ENCODE measurements at places on chromosomes 7 and 10.

DNA sequence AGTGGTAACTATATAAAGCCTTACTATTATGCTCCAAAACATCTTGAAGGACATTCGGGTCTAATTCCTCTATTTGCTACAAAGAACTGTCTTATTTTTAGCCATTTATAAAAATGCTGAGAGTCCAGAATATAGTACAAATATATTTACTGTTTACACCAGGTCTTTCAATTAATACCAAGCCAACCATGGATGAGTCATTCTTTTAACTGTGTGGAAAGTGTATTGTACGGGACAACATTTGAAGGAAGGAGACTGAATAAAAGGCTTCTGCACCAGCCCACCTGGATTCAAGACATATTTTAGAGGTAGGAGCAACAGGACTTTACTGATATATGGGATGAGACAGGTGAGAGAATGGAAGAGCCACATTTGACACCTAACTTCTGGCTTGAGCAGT lies 35.4 kb downstream of the MASTL start:
- no peak for DNase-seq

DNA sequence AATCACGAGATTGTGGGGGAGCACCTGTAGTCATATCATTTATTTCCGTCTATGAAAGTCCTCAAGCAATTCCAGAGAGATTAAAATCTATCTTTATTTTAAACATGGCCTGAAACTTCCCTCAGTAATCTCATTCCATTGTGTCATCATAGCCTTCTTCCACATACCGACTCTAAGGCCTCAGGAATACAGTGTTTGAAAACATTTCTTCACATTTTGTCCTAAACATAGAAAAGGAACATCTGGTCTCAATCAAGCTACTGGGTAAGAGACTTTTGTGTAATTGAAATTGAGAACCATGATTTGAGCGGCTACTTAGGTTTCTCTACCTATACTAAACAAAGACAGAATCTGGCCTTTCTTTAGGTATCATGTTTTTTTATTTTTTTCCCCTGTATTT lies 78.0 kb upstream of the ELMO1 start:
- DNase-seq, result no peak

GRCh38 chr7:76272851-76273497 lies 29.5 kb upstream of the HSPB1 start:
- DNase-seq, result no peak

DNA sequence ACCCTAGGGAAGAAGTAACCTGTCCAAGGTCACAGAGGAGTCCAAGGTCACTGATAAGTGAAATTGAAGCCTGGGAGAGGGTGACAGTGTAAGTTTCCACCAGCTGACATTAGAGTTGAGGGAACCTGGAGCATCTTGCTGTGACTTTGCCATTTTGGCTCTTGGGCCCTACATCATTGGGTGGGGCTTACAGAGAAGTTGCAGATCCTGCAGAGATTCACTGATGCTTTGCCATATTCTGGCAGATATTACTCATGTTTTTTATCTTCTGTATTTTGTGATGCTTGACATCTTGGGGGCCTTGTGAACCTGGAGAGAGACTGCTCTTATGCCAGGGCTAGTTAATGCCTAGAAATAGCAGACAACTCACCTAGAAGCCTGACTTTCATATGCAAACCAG lies 36.5 kb downstream of the SMKR1 start:
- no peak for DNase-seq

DNA sequence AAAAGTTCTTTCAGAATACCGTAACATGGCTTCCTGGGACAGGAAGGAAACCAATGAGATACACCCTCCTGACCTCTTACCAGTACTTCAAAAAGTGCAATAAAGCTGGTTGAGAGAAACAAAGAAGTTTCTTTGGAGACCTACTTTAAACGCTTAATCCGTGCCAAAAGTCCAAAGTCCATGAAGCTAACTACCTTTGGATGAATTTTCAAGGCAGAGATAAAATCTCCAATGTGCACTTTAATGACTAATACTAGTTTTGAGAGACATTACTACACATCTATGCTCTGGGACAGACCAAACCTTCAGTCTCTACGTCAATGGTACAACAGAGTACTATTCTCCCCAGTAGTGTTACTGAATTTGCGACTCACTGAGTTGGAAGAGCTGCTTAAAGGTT lies 46.1 kb downstream of the UBE2H start:
- no peak for DNase-seq

- DNase-seq, result no peak
These were observed 22.4 kb upstream of the AHR start for GRCh38 chr7:17275749-17276671.

- DNase-seq, result no peak
These were observed 192.1 kb downstream of the WDR11 start for GRCh38 chr10:121043124-121043849.

DNA sequence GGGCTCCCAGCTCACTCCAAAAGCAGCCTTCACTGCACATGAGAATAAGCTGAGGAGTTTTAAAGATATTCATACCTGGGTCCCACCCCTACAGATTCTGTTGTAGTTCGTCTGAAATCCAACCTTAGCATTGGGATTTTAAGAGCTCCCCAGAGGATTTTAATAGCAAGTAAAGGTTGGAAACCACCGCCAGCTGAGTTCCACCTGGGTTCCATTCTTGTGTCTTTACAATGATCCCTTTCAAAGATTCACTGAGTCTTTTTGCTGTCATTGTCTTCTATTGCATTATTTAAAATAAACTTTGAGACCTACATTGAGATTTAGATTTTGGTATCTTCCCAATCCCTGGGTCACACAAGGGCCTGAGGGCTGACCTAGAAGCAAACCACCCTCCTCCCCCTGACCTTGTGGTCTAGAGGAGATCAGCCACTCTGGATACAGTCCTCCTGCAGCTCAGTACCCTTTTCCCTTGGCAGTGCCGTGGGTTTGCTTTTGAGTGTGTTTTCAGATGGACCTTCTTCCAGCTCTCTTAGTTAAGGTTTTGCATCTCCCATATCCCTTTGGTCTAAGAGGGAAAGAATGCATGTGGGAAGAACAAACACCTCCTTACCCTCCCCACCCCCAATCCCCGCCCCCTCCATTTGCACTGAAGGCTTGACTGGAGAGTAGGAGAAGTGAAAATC lies 22.6 kb upstream of the SIRT1 start:
- DNase-seq, result no peak

DNA sequence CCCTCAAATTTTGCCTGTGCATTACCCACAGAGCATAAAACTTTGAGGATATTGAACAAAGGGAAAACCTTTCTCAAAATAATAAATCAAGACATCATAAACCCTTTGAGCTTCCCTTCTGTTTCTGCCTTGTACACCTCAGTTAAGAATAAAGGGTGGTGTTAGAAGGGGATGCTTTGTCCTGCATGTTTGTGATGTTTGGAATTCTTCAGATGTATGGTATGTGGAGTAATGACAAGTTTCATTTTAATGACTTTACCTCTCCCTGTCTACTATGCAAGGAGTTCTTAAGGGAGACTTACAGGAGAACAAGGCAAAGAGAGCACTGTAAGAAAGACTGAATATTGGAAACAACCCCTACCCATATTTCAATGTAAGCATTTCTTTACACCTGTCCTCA lies 99.2 kb downstream of the HECW1 start:
- DNase-seq, result no peak

DNA sequence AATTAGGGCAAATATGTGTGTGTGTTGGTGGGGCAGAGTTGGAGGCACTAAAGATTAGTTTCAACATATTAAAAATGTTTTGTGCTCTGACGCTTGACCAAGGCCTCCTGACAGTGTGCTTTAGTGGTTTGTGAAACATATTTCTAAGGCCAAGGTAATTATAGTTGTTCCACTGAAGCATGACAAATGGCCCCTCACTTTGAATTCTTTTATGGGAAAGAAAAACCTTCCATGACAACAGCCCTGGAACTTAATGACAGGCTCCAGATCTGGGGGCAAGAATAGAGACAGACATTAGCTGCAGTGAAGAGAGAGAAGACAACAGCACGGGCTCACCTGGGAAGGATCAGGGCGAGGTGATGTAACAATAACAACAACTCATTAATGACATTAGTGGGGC lies 155.8 kb downstream of the CHN2 start:
- no peak for DNase-seq

DNA sequence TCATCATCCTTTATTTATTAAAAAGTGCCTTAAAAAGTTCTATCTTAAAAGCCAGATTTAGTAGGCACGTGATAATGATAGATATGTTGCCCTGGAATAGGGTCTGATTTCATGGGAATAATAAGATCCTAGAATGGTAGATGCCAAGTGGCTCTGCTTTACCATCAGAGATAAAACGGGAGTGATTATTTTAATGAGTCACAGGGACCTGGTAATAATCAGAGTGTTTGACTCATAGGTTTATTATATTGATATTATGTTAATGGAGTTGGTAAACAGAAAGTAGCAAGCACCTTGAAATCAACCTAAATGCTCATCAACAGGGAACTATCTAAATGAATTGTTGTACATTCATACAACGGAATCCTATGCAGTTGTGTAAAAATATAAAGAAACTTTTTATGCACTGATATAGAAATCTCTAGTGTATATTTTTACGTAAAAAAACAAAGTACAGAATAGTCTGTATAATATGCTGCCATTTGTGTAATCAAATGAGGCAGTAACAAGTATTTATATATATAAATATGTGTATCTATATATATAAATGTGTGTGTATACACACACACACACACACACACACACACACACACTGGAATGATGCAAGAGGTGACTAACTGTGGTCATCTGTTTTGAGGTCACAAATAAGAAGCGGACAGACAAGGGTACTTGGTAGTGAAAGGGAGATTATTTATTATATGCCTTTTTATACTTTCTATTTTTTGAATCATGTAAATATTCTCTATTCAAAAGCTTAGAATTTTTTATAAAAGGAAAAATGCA lies 78.6 kb upstream of the DYNC1I1 start:
- no peak for DNase-seq

- peak; percentile 4 for DNase-seq
These were observed 183.4 kb downstream of the DNAJB6 start for GRCh38 chr7:157520249-157520648.

- no peak for DNase-seq
These were observed 435.3 kb downstream of the LRMDA start for GRCh38 chr10:75866731-75867130.

- no peak for DNase-seq
These were observed at the start of gene PCDH15 for GRCh38 chr10:54800741-54801421. PCDH15 (minus strand) TSS chr10:54801231; CDS start chr10:54664262, 136,969 bp downstream.

GRCh38 chr10:83542774-83543411 lies 596.4 kb upstream of the GHITM start:
- DNase-seq, result no peak

DNA sequence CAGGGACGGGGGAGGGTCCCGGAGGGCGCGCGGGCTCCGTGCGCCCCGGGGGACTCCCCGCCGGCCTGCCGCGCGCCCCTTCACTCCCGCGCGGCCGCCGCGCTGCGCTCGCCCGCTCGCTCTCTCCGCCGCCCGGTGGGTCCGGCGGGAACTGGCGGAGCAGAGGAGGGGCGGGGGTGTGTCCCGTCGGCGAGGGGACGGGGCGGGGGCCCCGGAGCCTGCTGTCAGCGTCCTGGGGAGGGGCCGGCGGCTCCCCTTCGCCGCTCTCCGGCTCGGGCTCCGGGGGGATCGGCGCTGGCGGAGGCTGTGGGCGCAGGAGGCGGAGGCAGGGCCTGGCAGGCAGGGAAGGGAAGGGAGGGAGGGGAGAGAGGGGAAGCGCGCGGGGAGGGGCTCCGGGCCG lies at the start of gene SH3PXD2A:
Gene SH3PXD2A, minus strand, starts transcription at position 153 of the 400 bp plus-strand sequence. CDS start 310 bp downstream, outside the sequence.
- DNase-seq, result peak; percentile 42

DNA sequence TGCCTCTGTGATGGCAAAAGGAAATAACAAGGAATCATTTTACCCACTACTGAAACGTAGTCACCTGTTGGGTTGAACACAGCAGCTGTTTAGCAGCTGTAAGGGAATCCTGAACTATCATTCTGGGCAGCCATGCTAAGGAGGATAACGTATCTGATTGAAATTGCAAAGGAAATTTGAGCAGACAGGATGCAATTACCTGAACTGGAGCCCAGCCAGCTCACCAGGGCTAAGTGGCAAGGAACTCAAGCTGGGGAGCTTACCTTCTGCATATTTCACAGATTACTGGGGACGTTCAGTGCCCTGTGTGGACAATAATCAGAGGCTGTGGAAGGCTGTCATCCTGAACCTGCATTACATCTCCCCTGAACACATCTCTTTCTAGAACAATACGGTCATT lies 650.5 kb downstream of the SORCS3 start:
- DNase-seq, result no peak

Measured in stimulated activated CD4-positive, alpha-beta T cell treated with anti-CD3 and anti-CD28 coated beads, Interleukin-2, amount 100 ng/mL, for 24 hours (primary cell).